Fibroblast of mammary gland (primary cell): ENCODE measurements at places on chromosomes 13 and 19.

DNA sequence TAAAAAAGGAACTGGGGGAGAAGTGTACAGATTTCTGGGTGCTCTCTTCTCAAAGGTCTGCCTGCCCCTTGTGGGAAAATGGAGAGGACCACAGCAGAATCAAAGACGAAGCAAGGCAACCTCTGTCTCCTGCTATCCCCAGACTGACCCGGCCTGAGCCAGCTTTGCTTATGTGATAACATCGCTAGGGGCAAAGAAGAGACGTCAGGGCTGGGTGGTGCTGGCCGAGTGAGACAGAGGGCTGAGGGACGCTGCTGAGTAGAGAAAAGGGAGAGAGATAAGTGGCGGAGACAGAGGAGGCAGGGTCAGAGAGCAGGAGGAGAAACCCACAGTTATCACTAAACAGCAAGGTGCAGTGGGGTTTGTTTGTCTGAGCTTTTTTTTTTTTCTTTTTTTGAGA, 4.6 kb upstream of the MUC16 start:
- no peak for DNase-seq

- no peak for DNase-seq
These were observed 883.4 kb upstream of the SPRY2 start for GRCh38 chr13:81224209-81224833.

- no peak for DNase-seq
These were observed 1.7 kb upstream of the MTMR6 start for GRCh38 chr13:25288966-25289365.

DNA sequence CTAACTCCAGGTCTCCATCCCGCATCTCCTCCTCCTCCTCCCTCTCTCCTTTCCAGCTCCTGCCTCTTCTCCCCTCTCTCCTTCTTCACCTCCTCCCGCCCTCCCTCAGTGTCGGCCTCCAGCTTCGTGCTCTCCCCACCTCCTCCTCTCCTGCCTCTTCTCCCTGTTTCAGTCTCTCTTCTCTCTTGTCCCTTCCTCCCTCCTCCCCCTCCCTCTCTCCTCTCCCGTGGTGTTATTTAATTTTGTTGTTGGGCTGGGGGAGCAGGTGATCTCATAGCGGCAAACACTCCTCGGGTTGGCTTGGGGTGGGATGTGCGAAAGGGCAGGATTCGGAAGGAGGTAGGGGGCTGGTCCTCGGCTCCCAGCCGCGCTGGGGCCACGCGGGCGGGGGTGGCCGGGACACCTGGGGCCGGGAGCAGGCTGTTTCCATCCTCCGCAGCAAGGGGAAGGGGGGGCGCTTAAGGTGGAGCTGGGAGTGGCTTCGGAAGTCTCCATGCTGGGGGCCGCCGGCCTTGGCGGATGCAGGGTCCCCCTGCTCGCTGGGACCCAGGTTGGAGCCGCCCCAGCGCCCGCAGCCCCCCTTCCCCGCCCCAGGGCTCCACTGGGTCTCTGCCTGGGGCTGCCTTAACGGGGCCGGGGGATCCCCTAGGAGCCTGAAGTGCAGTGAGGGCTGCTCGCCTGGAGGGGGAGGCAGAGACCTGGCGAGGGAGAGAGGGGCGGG, at the start of gene CA11:
Gene CA11, minus strand, starts transcription at position 187 of the 721 bp plus-strand sequence. CDS start 555 bp downstream, outside the sequence.
- peak; percentile 70 for DNase-seq

- DNase-seq, result no peak
These were observed 1.3 kb downstream of the RPS9 start for GRCh38 chr19:54201980-54202379.

GRCh38 chr13:73616861-73617260, 517.3 kb downstream of the KLF12 start:
- no peak for DNase-seq

DNA sequence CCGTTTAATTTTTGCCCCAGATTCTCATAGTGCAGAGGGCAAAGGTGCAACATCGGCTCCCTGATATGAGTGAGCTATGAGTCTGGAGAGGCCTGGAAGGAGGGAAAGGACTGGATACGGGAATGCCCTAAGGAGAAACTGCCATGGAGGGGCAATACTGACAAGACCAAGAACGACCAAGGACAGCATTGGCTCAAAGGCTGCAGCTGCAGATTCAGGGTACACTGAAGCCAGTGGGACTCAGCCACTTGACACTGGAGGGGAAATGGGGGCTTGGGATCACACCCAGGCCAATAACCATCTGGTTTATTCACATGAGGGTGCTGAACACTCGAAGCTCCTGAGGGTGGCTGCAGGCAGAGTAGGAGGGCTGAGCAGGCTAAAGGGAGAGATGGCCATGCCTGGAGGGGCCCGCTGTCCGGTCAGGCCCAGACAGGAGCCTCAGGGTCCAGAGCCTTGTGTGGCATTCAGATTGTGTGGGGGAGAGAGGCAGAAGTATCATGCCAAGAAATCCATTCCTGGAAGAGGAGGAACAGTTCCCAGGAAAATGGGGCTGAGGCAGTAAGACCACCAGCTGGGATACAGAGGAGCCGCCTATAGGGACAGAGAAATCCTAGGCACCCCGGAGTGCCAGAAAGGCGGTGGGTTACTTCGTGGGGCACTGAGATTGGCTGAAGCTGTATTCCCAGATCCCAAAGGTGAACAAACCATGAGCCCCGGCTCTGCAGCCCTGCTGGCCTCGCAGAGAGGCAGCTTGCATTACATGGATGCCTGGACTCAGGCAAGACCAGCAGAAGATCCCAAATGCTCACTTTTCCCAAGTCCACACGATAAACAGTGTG, 20.7 kb downstream of the COL4A1 start:
- DNase-seq, result no peak

GRCh38 chr19:15144046-15144646, 36.9 kb downstream of the SYDE1 start:
- peak; percentile 32 for DNase-seq

DNA sequence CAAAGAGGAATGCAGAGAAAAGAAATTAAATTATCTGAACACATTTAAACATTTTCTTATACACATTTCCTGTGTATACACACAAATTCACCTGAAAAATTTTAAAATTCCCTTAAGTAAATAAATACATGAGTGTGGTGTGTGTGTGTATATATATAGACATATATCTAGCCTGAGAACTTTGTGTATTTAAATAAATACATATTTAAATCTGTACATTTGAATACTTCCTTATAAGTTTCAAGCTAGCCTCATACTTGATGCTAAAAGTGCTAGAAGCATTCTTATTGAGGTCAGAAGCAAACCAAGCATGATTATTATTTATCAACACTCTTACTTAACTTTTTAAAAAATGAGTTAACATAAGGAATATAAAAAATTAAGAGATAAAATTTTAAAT, 260.7 kb downstream of the NHLRC3 start:
- DNase-seq, result no peak

DNA sequence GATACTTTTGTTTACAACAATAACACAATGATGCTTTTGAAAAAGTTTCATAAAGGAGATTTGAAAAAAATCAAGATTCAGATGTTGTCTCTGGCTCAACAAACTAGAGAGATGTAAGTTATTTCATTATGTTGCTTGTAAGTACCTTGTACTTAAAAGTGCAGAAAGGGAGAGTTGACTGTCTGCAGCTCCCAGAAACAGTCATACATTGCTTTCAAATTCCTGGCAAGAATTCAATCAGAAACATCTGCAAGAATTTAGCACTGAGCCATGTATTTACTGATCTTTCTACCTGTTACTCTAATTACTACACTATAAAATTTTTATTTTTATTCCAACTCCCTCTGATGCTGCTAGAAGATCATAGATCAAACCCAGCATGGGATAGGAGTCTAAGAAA, 1261.3 kb upstream of the SPRY2 start:
- DNase-seq, result peak; percentile 3

DNA sequence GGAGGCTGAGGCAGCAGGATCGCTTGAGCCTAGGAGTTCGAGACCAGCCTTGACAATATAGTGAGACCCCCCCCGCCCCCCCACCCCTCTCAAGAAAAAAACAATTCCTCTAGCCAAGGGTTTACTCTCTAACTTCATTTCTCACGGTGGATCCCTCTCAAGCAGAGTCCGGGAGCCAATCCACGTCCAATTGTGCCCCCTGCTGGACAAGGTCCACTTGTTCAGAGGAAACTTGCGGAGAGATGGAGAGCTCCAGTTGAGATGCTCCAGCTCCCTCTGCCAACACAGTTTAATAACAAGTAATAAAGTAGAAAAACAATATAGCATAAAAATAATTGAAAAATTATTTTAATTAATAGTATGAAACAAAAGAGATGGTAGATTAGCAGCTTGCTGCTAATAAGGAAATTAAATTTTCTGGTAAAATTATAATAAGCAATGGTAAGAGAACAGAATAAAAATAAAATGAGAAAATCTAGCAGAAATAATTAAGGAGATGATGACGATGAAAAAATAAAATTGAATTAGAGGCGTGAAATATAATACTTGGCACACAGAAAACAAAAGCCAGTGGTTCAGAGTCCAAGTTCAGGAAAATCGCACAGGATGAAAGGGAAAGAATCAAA, 14.5 kb upstream of the SIGLEC14 start:
- peak; percentile 79 for DNase-seq

DNA sequence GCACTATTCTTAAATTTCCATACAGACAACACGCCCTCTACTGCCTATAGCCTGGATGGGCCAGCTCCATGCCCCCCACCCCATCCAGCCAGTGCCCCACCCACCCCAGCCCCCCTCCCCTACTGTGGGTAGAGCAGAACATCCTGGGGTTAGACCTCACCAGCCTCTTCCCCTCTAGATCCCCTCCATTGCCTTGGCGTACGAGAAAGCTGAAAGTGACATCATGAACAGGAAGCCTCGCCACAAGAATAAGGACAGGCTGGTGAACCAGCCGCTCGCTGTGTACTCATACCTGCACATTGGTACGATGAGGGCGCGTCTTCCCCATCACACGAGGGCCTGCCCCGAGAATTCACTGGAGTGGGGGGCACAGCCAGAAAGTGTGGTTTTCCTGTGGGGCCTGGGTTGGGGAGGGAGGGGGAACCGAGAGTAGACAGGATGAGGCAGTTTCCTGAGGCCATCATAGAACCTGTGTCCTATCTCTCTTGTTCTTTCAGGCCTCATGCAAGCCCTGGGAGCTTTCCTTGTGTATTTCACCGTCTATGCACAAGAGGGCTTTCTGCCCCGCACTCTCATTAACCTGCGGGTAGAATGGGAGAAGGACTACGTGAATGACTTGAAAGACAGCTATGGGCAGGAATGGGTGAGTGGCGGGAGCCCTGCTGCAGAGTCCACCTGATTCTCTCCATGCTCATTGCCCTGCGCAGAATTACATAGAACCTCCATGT, 29.1 kb downstream of the ATP12A start:
- DNase-seq, result no peak

GRCh38 chr19:48169578-48169938, 586 bp downstream of the LIG1 start:
- DNase-seq, result peak; percentile 55

- peak; percentile 94 for DNase-seq
These were observed 420 bp downstream of the ECH1 start for GRCh38 chr19:38831142-38831605.

DNA sequence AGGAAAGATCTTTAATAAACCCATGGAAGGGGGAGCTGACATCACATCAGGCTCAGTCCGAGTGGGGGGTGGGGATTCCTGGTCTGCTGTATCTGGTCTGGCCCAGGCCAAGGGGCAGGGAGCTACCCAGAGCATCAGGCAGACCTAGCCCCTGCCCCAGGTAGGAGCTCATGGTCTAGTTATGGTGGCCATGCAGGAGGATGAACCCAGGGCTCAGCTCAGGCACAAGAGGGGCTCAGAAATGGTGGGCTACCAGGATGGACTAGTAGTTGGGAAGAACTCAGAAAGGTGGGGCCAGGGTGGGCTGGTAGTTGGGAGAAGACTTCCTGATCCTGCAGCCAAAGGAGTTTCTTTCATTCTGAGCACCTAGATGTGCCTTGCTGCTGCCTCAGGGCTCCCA, 14.3 kb downstream of the VSTM2B start:
- no peak for DNase-seq

GRCh38 chr19:4969292-4969771, 419 bp downstream of the KDM4B start:
- DNase-seq, result no peak

DNA sequence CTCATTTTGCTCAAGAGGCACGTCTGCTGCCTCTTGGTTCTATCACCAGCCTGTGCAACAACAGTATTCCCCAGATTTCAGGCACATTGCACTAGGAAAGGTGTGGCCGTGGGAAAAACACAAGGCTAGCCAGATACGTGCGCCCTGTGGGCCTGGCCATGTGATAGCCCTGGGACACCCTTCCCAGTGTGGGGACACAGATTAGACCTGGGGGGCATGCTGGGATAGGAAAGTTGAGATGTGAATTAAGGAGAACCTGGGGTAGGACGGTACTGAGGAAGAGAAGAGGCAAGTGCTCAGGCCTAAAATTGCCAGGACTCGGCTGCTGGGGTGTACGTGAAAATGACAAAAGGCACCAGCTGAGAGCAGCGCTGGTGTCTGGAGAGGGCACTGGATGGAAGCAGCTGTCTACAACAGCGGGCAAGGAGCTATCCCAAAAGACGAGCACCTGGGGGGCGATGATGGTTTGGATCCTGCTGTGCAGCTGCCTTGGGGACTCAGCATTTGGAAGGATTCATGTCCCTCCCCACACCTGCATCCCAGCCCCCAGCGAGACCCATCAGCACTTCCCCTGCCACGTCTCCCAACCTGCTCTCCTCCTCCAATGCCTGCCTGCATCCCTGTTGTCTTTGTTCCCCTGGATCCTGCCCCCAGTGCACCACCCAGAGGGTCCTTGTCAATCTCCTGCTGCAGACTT, 54.3 kb downstream of the GGACT start:
- no peak for DNase-seq

- peak; percentile 2 for DNase-seq
These were observed 41.7 kb upstream of the ZNF91 start for GRCh38 chr19:23436944-23437343.

- no peak for DNase-seq
These were observed 62.8 kb downstream of the PEPD start for GRCh38 chr19:33458807-33459206.

- DNase-seq, result no peak
These were observed 232.7 kb downstream of the KLF12 start for GRCh38 chr13:73901324-73902068.

- DNase-seq, result peak; percentile 28
These were observed 852.7 kb upstream of the KLHL1 start for GRCh38 chr13:70960841-70961443.

DNA sequence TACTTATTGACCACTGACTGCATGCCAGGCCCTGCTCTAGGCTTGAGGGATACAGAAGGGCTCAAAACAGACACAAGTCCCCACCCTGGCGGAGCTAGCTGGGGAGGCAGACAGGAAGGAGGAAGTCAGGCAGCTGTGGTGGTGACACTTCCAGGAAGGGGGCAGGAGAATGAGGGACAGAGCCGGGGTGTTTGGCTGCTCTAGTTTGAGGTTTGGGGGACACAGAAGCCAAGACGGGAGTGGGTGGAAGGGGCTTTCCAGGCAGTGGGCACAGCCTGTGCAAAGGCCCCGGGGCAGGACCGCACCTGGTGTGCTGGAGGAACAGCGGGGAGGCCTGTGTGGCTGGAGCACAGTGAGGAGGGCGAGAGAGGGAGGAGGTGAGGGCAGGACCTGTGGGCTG, 4.0 kb downstream of the MRPL54 start:
- DNase-seq, result no peak

DNA sequence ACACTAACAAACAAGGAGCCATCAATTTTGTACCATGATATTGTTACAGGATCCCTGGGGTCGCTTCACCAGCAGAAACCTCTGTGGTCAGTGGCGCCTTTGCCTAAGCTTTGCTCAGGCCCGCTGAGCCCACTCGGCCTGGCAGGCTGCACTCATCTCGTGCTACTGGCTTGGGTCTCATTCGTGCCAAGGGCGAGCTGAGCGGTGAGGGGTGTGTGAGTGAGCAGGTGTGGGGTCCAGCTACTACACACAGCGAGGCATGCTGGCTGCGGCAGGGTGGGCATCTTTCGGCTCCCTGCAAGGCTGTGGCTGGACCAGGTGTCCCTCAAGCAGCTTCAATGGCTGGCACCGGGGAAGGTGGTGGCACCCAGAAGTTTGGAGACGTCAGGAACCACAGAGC, 19.1 kb downstream of the CPB2 start:
- no peak for DNase-seq
